IPS DF 6.9 (cell line): ENCODE measurements at places on chromosomes 11 and 22.

DNA sequence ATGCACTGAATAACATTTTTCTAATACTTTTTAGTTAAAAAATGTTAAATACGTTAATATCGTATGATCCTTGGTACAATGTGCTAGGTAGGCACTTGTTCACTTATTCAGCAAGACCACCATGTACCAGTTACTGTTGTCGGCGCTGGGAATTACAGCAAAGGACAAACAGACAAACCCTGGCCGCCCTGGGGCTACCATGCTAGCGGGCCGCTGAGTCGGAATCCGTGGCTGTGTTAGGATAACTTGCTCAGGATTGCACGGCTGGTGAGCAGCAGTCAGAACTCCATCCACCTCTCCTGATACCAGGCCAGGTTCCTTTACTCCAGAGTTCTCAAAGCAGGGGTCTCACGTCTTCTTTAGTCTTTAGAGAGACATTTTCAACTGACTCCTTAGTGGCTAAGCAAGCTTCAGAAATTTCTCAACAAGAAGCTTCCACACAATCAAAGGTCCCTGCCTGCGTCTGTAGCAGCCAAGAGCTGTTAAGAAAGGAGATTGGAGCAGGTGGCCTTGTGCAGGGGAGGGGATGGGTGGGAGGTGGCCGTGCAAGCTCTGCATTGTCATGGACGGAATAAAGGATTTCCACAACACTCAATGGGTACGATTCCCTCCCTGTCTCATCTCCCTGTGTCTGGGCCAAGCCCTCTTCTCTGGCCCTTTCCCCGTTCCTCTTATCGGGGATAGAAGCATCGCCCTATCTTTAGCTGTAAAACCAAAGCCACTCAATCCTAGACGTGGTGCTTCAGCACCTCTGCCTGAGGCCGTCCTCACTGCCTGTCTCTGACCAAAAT is 39.8 kb upstream of the NNMT start:
- no peak for DNase-seq

- no peak for DNase-seq
Measured at GRCh38 chr11:115077740-115078139, 399.4 kb downstream of the NXPE2 start.

- DNase-seq, result no peak
Measured at GRCh38 chr11:74077193-74077592, 68.3 kb upstream of the UCP3 start.

DNA sequence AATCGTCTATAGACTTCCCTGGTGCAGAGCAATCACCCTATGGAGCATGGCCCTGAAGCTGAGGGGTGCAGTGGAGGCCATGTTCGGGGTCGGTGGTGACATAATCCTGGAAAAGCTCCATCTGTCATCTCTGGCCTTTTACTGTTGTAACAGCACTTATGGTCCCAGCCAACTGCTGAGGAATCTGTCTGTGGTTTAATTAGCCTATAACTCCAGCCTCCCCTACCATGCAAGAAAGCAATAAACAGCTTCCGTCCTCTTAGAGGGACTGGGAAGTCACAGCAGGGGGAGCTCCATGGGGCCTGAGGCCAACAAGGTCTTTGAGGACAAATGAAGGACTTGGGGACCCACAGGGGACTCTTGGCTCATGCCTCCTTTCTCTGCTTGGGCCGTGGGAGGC is 159.1 kb upstream of the NECTIN1 start:
- DNase-seq, result no peak

DNA sequence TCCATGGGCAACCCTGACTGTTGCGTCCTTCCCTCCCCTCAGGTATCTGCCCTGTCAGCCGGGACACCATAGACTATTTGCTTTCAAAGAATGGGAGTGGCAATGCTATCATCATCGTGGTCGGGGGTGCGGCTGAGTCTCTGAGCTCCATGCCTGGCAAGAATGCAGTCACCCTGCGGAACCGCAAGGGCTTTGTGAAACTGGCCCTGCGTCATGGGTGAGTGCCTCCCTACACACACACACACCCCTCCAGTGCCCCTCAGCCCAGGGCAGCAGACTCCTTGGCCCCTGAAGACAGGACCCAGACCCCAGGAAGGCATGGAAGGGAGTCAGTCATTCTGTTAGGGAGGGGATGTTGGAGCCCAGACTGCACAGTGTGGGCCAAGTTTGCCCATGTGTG is 17.9 kb upstream of the UVRAG start:
- DNase-seq, result no peak

DNA sequence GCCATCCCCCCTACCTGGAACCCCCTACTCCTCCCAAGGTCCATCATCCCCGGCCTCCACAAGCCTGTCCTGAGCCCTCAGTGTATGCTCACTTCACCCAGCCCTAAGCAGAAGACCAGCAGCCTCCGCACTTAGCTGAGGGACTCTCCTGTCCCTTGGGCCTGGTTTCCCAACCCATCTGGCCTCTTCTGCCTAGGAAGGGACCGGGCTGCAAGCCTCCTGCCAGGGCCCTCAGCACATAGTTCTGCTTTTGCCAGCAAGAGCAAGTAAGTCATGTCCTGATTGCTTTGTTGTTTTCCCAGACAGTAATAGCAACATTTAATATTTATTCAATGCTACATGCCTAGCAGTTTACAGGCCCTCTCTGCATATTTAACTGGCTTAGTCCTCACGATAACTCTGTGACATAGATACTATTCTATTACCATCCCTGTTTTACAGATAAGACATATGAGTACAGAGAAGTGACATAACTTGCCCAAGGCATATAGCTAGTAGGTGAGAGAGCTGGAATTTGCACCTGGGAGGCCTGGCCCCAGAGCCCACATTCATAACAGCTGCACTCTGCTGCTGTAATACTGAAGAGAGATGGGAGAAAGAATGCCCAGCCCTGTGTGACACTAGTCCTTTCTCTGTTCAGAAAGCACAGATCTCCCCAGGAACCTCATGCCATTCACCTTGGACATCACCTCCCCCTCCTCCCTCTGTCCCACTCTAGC is 139.2 kb downstream of the PARVA start:
- DNase-seq, result no peak

DNA sequence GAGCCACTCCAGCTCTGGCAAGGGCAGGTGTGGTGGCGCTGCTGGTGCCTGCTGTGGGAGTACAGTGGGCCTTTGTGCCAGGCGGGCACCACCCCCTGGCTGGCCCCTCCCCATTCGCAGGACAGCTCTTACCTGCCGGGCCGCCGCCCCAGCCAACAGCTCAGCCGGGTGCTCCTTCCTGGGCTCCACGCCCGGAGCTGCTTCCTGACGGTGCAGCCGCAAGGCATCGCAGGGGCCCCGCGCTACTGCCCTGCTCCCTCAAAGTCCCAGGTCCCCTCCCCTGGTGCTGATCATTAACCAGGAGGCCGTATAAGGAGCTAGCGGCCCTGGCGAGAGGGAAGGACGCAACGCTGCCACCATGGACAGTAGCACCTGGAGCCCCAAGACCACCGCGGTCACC is at the start of gene SLC5A1:
Gene SLC5A1 (plus strand): TSS at position 338 of the 400 bp plus-strand sequence. CDS start 21 bp downstream, at position 359.
- no peak for DNase-seq

GRCh38 chr11:15873501-15873900 is 482.8 kb downstream of the SOX6 start:
- no peak for DNase-seq

GRCh38 chr22:32687801-32688200 is 113.7 kb upstream of the TIMP3 start:
- no peak for DNase-seq
